ENCODE measurements at places on chromosomes 7 and 10.

DNA sequence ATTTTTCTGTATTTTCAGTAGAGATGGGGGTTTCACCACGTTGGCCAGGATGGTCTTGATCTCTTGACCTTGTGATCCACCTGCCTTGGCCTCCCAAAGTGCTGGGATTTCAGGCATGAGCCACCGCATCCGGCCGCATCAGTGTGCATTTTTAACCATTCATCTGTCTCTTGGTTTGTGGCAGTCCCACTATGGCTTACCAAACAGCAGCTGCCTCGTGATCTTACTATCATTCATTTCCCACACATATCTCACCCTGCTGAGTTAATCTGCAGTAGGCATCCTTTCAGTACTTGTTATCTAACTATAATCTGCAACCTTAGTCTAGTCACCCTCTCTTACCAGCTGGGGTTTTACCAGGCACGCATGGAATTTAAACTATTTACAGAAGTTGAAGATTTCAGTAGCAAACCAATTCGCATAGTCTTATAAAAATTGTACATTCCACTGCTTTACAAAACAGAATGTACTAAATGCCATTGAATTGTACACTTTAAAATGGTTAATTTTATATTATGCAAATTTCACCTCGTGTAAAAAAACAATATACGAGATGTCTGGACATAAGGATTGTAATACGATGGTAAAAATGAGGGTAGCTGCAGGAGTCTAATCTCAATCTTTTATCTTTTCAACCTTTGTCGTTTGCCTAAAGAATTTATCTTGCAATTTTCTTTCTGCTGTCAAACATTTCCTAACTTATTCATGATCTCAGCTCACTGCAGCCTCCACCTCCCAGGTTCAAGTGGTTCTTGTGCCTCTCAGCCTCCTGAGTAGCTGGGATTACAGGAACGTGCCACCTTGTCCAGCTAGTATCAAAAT is 4.6 kb upstream of the TBC1D12 start:
- no peak for DNase-seq

GRCh38 chr7:732094-732541 is 5.0 kb upstream of the PRKAR1B start:
- no peak for DNase-seq

- no peak for DNase-seq
Measured at GRCh38 chr10:7406712-7407333, 4.0 kb downstream of the SFMBT2 start.

DNA sequence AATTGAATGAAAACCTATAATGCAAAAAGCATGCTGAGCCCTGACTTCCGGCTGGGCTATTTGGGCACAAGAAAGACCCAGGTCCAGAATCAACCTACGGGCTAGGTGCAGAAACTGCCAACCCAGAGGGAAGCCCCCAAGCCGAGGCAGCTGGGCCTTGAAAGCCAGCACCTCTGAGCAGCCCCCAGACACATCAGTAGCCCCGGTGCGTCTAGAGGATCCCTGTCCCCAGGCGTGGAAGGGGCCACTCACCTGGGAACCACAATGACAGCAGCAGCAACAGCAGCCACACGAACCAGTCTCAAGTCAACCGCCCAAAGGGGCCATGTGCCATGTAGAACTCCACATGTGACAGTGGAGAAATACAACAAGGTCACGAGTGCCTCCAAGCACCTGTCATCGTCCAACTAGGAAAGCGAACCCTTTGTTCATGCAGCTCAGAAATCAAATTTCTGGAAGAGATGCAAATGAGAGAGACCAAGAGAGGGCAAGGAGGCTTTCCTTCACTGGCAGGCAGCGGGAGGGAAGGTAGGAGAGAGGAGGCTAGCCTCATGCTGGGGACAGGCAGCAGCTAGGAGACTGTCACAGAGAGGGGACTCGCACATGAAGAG is 57.5 kb upstream of the CHST15 start:
- no peak for DNase-seq

DNA sequence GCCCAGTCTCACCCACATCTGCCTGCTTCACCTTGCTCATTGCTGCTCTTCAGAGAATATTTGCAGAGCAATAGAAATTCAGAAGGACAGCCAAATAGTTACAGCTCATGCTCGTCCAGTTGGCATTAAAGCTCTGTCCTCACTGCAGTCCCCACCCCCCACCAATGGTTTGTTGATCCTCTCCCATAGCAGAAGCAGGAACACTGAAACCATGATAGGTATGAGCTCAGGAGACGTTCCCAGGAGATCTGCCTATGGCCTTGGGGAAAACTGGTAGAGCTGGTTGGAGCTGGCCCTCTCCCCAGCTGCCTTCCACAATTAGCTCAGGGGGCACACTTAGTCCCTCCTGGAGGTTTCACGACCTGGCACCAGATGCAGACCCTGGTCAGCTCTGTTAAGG is 68.6 kb upstream of the KMT2C start:
- DNase-seq: no peak

- no peak for DNase-seq
Measured at GRCh38 chr7:2602406-2603043, 29.3 kb upstream of the TTYH3 start.

GRCh38 chr10:20552382-20552781 is 344.7 kb downstream of the NEBL start:
- no peak for DNase-seq

DNA sequence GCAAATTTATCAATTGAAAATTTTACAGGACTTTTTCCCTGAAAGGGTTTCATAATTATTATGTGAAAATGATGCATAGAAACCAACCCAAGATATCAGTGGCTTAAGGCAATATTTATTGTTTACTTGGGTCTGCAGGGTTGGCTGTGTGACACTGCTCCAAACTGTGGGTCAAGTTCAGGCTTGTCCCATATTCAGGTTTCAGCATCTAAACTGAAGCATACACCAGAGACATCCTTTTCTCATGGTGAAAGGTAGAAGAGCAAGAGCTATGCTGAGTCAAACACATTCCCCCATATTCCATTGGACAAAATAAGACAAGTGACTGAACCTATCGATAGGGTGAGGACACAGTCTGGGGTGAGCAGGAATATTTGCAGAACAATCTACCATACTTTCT is 110.9 kb downstream of the MAPK8 start:
- DNase-seq: no peak

DNA sequence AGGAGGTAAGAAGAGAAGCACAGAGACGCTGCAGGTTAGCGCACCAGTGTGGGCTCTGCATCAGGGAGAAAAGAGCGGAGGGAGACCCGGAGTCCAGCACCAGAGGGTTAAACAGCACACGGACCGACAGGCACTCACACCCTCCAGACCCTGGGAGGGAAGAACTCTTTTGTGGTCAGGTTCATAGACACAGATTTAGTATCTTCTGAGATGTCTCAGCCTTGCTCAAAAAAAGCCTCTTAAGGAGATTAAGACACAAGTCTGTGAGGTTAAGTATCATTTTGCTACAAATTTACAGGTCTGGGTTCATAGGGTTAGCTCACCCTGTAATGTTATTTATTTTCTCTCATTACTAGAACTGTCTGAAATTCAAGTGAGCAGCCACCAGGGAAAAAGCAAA is 16.8 kb upstream of the NDST2 start:
- DNase-seq: no peak

DNA sequence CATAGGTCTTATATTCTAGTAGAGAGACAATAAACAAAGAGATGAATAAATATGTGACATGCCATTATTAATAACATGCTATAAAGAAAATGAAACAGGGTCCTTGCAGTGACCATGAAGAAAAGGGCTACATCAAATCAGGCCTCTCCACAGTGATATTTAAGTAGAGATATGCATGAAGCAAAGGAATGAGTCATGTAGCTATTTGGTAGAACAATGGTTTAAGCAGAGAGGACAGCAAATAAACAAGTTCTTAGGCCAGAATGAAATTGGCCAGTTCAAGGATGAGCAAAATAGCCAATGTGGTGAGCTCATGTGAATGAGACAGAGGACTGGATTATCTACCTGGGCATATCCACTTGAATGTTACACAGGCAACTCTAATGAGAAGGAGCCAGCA is 172.2 kb upstream of the FERD3L start:
- DNase-seq: no peak

DNA sequence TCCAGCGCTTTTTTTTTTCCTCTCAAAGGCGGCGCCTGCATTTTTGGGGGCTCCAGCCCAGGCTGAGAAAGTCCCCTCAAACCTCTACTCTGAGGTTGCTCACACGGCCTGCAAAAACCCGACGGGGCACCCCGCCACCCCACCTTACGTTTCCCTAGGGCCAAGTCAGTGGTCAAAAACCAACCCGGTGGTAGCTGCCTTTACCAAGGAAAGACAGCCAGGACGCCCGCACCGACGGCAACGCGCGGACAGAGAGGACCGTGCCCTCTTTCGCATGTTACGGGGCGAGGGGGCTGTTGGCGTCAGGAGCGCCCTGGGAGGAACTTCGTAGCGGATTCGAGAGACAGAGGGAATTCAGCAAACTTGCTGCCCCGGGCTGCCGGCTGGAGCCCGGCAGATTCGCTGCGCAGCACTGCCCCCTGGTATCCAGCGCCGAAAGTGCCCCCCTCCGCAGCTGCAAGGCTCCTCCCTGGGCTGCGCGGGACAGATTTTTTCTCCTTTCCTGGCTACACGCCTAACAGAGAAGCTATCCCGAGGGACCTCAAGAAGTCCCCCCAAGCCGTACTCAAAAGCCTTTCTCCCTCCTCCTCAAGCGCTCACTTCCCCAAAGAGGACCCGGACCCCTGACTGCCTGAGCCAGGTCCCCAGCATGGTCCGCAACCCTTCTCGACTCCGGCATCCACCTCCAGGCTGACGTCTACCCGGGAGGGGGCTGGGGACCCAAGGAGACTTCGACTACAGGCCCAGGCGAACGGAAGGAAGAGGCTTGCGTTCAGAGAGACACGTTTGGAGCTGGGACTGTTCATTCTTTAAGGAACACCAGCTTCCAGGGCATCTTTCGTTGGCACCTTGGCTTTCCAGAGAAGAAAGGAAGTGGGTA is 27.7 kb upstream of the VAX1 start:
- DNase-seq: no peak

DNA sequence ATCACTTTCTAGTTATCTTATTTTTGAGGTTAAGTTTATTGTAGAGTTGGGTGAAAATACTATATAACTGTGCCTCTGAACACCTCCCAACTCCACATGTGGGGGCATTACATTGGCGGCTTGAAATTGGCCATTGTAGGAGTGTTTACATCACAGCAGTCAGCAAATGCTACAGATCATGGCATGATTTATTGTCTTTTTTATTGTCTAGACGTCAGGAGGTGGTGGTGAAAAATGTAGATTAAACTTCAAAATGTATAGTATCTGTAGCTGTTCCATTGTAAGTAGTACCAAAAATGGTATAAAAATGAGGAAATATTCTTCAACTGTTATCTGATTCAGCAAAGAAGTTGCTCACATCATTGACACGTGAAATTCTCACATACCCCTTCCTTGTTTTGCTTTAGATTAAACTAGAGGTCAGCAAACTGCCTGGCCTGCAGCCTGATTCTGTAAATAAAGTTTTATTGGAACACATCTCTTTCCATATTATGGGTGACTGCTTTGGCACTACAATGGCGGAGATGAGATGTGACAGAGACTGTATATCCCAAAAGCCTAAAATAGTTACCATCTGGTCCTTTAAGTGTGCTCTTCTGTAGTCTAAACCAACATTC is 35.0 kb downstream of the TAF3 start:
- DNase-seq: no peak

DNA sequence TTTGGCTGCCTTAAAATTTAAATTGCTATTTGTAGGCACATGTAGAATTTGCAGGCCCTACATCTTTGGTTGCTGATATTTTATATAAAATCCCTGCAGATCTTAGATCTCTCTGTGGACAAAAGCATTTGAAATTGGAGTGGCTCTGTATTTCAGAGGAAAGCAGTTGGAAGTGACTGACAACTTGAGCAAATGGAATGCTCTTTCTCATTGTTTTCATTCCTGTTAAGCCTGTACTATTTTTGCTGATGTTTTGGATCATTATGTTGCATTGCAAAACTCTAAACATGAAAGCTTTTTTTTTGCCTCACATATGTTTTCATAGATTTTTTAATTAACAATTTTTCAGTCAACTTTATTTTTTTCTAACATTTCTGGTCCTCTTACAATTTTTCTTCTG is 251.2 kb upstream of the MDFIC start:
- no peak for DNase-seq

- no peak for DNase-seq
Measured at GRCh38 chr10:60490013-60490412, 100.3 kb upstream of the ANK3 start.

DNA sequence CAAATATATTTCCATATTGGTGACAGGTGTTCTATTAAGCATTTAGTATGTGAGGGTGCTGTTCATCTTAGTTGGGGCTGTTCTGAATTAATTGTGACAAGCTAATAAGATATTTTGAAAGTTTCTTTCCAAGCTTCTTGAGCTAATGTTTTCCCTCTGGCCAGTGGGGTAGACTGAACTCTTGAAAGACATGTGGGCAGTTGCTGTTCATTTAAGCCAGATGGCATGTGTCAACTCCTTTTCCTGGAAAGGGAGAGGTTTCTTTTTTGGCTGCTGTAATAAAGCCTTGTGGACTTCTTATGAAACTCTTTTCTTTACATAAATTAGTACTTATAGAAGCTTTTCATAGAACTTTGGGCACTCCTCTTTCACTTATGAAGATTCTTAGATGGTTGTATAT is 21.7 kb downstream of the RAB18 start:
- DNase-seq: no peak

GRCh38 chr10:44395902-44396670 is 11.2 kb upstream of the CXCL12 start:
- no peak for DNase-seq

GRCh38 chr7:78311181-78311580 is 512.6 kb downstream of the PHTF2 start:
- DNase-seq: no peak

GRCh38 chr7:149130572-149131198 is 4.6 kb upstream of the ZNF425 start:
- DNase-seq: no peak

GRCh38 chr7:102297487-102298218 is 11.0 kb downstream of the SH2B2 start:
- DNase-seq: no peak

DNA sequence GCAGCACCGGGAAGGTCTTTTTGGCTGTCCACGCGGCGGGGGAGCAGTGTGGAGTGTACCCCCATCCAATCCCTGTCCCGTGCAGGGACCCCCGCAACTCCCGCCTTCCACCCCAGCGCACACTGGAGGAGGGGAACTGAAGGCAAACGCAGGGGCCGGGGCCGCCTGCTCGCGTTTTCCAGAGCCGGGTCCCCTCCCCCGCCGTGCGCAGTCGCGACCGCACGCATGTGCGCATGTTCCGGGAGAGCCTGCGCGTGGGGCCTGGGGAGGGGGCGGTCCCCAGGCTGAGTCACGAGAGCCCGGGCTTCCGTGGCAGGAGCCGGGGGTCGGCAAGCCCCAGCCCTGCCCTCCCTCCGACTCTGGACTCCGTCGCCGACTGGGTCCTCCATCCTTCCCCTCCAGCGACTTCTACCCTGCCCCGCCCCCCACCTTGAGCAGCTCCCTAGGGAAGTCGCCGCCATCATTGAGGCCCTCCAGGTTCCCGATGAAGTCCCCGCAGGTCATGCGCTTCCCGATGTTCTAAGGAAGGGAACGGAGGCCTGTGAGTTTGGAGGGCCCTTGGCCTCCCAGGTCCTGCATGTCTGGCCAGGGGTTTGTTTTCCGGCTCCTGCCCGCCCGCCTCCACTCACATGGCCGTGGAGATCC is 8.0 kb downstream of the PSD start:
- no peak for DNase-seq
